Anterior cingulate cortex (tissue), 58 donors: ENCODE measurements at places on chromosomes 4 and X.

- DNase-seq: no peak
Observed at GRCh38 chr4:155679343-155679742, 12.7 kb downstream of the GUCY1A1 start.

DNA sequence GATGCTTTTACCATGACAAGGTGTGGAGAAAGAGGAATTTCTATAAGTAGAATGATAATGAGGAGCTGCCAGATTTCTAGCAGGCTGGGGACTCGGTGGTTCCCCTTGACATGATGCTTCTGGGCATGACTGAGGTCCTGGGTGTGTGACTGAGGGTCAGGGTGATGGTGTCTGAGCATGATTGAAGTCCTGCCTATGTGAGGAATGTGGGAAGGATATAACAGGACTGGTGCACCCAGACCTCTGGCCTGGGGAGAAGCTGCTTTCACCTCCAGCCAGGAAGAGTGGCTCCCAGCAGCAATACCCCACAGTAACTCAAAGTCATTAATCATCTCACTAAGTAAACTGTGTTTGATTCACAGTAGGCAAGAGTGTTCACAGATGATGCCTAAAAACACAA, 17.4 kb downstream of the SORBS2 start:
- no peak for DNase-seq

DNA sequence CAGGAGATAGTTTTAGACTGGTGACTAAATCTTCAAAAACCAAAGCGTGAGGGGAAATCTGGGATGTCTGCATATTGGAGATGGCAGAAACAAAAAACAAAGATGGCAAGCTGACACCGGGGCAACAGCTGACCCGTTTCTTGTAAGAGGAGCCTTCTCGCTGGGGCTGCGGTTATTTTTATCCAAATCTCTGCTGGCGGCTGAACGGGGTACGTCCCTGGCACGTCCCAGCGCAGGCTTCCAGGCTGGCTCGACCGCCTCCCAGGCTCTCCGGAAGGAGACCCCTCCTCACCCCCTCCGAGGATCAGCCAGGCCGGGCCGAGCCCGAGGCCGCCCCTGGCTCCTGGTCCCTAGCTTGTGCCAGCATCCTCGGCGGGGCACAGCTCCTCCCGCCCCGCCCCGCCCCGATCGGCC, 403 bp downstream of the SGCB start:
- no peak for DNase-seq

DNA sequence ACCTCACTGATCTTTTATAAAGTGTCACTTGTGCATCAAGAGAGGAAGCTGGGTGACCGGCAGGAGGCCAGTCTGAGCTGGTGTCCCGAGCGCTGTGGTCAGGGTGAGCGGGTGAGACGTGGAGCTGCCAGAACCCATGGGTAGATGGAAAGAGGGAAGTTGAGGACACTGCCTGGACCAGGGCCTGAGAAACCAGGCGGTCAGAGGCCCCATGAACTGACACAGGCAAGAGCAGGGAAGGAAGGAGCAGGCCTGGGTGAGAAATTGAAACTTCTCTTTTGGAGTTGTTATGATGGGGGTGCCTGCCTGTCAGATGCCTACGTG, 192.6 kb downstream of the AFAP1 start:
- DNase-seq: no peak

- DNase-seq: no peak
Observed at GRCh38 chr4:83011689-83012199, 1.1 kb upstream of the LIN54 start.

GRCh38 chr4:61162116-61162515, 38.0 kb upstream of the ADGRL3 start:
- DNase-seq: no peak

GRCh38 chr4:75800972-75801371, 76.6 kb downstream of the USO1 start:
- no peak for DNase-seq

DNA sequence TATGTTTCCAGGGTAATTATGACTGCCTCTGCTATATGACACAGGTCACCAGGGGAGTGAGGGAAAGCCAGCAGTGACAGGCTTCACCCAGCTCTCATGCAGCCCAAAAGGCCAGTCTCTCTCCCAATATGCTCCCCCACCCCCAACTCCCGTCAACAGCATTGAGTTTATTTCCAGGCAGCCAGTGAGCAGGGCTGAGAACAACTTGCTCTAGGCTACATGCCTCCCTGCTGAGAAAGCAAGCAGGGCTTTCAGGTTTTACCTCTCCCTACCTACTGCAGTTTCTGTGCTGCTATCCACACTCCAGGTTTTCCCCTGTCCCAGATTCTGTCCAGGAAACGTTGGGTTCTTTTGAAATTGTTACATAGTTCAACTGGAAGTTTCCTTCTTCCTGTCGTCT, 291.4 kb downstream of the PABPC4L start:
- DNase-seq: no peak
